Body of pancreas (tissue), 4 donors: ENCODE measurements at places on chromosomes 7 and 10.
A peak's percentile ranks its signal among the peaks of the same experiment; 100 is the strongest.

DNA sequence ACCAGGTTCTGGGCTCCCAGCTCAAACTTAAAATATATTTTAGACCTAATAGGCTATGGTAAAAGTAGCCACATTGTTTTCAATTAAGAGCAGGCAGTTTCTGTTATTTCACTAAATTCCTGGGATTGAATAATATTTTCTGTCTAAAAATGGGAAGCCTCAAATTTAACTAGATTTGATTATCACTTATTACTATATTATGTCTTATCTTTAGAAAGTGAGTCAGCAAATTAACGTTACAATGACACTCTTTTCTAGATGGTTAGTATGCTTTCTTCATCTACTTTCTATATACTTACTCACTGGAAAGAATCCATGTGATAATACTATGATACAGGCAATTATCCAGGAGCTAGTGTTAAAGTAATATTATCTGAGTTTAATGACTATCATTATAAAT lies 27.5 kb downstream of the KIF5B start:
- no peaks in the 10 kb centered on the region for H3K36me3 ChIP-seq
- no peaks in the 10 kb centered on the region for H3K4me1 ChIP-seq
- no peak overlapping the region for H3K4me3 ChIP-seq
- DNase-seq: no peak
- H3K27ac ChIP-seq: no peak overlapping the region

DNA sequence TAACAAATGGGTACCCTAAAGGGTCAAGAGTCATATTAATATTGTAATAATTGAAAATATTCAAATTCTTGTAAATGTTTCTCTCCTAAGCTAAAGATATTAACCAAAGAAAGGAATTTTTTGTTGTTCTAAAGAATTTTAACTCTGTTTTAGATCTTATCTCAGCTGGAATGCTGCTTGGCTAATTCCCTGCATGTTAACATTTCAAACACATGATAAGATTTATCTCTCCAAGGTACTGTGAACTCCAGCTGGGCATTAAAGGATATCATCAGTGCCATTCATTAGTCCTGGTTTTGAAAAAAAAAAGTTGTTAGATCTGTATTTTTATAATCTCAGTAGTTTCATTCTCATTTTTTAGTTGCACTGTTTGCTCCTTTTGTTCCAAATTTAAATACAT lies 76.9 kb downstream of the MAPK8 start:
- no peak overlapping the region for H3K27ac ChIP-seq
- no peak for DNase-seq
- H3K4me3 ChIP-seq: no peak overlapping the region
- no peaks in the 10 kb centered on the region for H3K36me3 ChIP-seq

- no peaks in the 10 kb centered on the region for H3K36me3 ChIP-seq
- no peaks in the 10 kb centered on the region for H3K4me1 ChIP-seq
- H3K27ac ChIP-seq: no peak overlapping the region
- no peaks in the 10 kb centered on the region for H3K27me3 ChIP-seq
- no peak overlapping the region for H3K4me3 ChIP-seq
Observed at GRCh38 chr7:90495241-90495640, 25.8 kb downstream of the PTTG1IP2 start.

- no peaks in the 10 kb centered on the region for H3K27me3 ChIP-seq
- H3K27ac ChIP-seq: peak overlapping the region; percentile 100
- DNase-seq: peak; percentile 86
- peak overlapping the region; percentile 47 for H3K4me3 ChIP-seq
- peaks cover 26% of the 10 kb centered on the region for H3K36me3 ChIP-seq
Observed at GRCh38 chr10:3782451-3783315, 2.3 kb downstream of the KLF6 start.

DNA sequence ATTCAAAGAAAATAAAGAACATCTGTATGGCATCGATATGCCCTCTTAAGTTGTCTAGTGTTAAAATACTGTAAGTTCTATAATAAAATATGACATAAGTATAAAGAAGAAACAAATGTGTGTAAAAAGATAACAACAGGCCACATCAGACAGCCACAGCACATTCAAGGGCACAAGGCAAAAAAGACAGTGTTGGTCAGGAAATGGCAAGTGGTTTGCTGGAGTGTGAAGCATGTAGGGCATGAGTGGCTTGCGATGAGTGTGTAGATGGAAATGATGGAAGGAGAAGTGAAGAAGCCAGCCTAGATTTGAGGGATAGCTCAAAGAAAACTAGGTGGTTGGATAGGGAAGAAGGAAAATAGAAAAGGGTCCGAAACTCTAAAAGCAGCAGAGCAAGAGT lies 341.6 kb downstream of the CRPPA start:
- no peak overlapping the region for H3K27ac ChIP-seq
- H3K4me3 ChIP-seq: no peak overlapping the region
- DNase-seq: no peak
- no peaks in the 10 kb centered on the region for H3K4me1 ChIP-seq
- no peaks in the 10 kb centered on the region for H3K27me3 ChIP-seq
- H3K36me3 ChIP-seq: no peaks in the 10 kb centered on the region

- no peaks in the 10 kb centered on the region for H3K36me3 ChIP-seq
- H3K4me1 ChIP-seq: no peaks in the 10 kb centered on the region
- no peak overlapping the region for H3K27ac ChIP-seq
- H3K27me3 ChIP-seq: no peaks in the 10 kb centered on the region
- H3K4me3 ChIP-seq: no peak overlapping the region
Observed at GRCh38 chr7:152564656-152565250, 111.2 kb downstream of the XRCC2 start.

DNA sequence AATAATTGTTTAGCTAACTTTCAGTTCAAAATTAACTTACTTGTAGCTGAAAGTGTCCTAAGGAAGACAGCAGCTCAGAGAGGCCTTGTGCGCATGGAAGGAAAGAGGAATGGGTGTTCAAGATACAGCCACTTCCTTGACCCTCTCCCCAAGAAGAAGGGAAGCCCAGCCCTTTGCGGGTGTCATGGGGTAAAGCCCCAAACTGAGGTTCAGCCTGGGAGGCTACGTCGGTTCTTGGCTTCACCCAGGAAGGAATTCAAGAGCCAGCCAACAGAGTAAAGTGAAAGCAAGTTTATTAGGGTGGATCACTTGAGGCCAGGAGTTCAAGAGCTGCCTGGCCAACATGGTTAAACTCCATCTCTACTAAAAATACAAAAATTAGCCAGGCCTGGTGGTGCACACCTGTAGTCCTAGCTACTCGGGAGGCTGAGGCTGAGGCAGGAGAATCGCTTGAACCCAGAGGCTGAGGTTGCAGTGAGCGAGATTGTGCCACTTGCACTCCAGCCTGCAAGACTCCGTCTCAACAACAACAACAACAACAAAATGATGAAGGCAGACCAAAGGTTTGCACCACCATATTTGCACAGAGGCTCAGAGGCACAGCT lies 15.9 kb downstream of the GPRIN2 start:
- H3K27me3 ChIP-seq: no peaks in the 10 kb centered on the region
- no peaks in the 10 kb centered on the region for H3K36me3 ChIP-seq
- peaks cover 25% of the 10 kb centered on the region for H3K4me1 ChIP-seq
- H3K4me3 ChIP-seq: no peak overlapping the region

- H3K4me3 ChIP-seq: no peak overlapping the region
- no peaks in the 10 kb centered on the region for H3K4me1 ChIP-seq
- H3K27ac ChIP-seq: no peak overlapping the region
- no peaks in the 10 kb centered on the region for H3K36me3 ChIP-seq
- DNase-seq: no peak
- no peaks in the 10 kb centered on the region for H3K27me3 ChIP-seq
Observed at GRCh38 chr7:11329626-11330025, 356.0 kb downstream of the PHF14 start.

DNA sequence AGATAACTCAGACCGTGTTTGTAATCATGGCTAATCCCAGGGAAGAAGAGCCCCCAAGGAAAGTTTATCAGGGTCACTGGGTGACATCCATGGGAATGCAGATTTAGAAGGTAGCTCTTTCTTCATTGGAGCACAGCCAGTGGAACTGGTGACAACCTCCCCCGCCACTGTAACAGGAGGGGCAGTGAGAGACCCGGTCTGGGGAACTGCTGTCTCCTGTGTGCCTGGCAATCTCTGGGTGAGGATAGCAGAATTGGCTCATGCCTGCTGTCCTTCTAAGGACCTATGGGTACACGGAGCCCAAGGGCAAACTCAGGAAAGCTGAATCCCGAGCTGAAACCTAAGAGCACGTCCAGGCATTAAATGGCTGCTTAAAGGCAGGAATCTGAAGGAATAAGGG lies 341.6 kb downstream of the ABCA13 start:
- H3K4me1 ChIP-seq: no peaks in the 10 kb centered on the region
- H3K4me3 ChIP-seq: no peak overlapping the region
- no peak overlapping the region for H3K27ac ChIP-seq
- H3K27me3 ChIP-seq: no peaks in the 10 kb centered on the region
- no peaks in the 10 kb centered on the region for H3K36me3 ChIP-seq

GRCh38 chr7:138483531-138483930 lies 23.5 kb downstream of the TRIM24 start:
- no peaks in the 10 kb centered on the region for H3K36me3 ChIP-seq
- no peaks in the 10 kb centered on the region for H3K27me3 ChIP-seq
- H3K4me1 ChIP-seq: peaks cover 9% of the 10 kb centered on the region
- H3K27ac ChIP-seq: no peak overlapping the region
- DNase-seq: no peak
- H3K4me3 ChIP-seq: no peak overlapping the region

DNA sequence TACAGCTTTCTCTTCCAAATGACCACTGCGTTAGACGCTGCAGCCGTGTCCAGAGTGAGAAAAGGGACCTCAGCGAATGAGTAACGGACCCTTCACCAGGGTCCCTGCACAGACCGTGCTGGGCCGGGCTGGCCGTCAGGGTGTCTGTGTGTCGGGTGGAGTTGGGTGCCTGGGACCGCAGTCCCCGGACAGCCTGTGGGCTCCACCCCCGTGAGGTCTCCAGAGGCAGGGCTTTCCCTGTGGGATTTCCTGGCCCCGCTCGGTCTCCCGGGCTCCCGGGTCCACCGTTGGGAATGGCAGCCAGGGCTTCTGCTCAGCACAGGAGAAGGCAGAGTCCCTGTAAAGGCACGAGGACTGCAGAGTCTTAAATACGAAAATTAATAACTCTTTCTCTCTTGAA lies 509.7 kb downstream of the TCERG1L start:
- H3K4me1 ChIP-seq: no peaks in the 10 kb centered on the region
- no peak for DNase-seq
- H3K36me3 ChIP-seq: no peaks in the 10 kb centered on the region
- H3K4me3 ChIP-seq: no peak overlapping the region

- H3K36me3 ChIP-seq: no peaks in the 10 kb centered on the region
- no peak overlapping the region for H3K4me3 ChIP-seq
- H3K27me3 ChIP-seq: no peaks in the 10 kb centered on the region
- H3K4me1 ChIP-seq: no peaks in the 10 kb centered on the region
- DNase-seq: no peak
- no peak overlapping the region for H3K27ac ChIP-seq
Observed at GRCh38 chr10:126481181-126481580, 92.9 kb upstream of the ADAM12 start.

DNA sequence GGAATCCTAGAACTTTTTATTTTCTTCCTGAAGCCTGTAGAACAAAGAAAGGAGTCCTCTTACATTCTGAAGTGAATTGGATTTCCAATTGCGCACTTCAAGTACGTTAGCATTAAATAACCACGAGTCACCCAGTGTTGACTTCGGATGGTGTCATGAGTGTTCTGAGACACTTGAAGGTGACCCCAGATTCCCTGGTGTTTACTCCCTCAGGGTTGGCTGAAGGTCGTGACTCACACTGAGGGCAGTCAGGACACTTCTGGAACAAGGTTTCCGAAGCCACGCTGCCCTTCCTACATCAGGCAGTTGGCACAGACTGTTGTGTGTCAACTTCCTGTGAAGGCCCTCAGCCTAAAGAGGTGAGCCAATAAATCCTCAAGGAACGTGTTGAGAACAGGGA lies 186.6 kb upstream of the CELF2 start:
- DNase-seq: no peak
- no peak overlapping the region for H3K4me3 ChIP-seq
- no peaks in the 10 kb centered on the region for H3K36me3 ChIP-seq
- no peak overlapping the region for H3K27ac ChIP-seq
- H3K27me3 ChIP-seq: no peaks in the 10 kb centered on the region
